ENCODE measurements at places on chromosomes 7 and 10.

DNA sequence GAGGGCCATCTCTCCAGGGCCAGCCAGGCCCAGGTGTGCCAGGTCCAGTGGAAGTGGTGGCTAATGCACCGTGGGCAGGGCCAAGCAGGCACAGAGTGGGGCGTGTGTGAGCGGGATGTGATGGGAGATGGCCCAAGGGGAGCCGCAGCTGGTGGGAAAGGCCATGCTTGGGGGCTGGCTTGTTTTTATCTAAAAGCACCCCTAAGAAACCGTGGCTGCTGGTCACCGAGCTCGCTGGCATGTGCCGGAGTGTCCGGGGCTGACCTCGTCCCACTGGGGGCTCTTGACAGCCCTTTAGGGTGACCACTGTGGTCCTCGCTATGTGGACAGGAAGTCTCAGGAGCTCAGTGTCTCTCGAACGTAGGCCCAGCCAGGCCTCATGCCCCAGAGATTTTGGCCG lies 582.4 kb upstream of the FOXK1 start:
- no peak for DNase-seq

GRCh38 chr7:91526404-91526803 lies 262.2 kb downstream of the FZD1 start:
- DNase-seq, result no peak

DNA sequence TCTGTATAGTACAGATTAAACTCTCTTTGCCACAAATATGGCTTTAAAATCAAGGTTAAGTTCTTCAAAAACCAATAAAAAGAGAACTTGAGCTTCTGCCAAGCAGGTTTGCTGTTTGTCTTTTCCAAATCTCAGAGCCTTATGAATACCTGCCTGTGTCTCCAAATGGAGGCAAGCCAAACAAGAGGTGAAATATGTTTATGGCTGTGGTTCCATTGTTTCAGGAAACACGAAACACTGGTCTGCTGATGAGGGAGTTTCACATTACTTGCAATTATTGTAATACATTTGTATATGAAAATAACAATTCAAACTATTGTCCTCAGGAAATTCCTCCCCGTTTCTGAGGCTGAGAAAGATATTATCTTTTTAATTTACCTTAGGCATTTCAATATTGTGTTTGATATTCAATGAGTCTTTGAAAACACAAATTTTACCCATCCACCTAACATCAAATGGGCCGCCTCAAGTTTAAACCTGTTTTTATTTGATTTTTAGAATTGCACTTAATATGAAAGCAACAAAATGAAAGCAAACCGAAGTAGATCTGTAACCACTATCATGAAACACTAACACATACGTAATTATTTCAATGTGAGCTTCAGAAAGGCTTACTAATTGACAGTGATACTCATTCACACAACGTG lies 359.3 kb downstream of the HGF start:
- peak; percentile 55 for DNase-seq

GRCh38 chr10:127228195-127228787 lies 31.9 kb upstream of the INSYN2A start:
- DNase-seq, result no peak

DNA sequence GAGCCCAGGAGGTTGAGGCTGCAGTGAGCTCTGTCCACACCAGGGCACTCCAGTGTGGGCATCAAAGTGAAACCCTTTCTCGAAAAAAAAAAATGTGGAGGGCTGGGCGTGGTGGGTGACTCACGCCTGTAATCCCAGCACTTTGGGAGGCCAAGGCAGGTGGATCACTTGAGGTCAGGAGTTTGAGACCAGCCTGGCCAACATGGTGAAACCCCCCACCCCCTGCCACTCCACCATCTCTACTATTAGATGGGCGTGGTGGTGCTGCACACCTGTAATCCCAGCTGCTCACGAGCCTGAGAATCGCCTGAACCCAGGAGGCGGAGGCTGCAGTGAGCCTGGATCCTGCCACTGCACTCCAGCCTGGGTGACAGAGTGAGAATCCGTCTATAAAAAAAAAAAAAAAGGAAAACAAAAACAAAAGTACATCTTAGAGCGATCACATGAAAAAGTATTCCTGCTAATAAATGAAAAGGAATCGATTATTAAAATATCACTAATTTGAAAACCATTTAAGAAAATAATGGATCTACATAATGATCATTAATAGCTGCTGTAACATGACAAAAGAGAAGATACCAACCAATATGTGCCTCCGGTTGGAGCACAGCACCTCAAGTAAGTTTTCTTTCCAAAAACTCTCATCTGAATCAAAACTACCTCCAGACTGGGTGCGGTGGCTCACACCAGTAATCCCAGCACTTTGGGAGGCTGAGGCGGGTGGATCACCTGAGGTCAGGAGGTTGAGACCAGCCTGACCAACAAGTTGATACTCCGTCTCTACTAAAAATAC lies 4.9 kb downstream of the HNRNPF start:
- DNase-seq, result peak; percentile 21

DNA sequence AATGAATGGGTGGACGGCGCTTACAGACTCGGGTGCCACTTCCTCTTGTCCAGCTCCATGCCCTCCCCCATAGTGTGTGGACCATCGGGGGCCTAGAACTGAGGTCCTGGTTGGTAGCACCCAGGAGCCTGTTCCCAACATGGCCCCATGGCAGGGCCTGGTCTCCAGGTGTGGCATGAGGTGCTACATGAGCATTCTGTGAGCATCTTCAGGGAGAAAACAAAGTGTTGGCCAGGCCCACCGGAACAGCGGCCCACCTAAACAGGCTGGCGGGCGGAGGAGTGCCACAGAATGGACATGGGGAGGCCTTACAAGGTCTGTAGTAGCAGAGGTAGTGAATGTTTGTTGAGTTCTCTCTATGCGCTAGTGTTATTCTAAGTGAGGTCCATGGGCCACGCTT lies 76.9 kb downstream of the PARP12 start:
- DNase-seq, result no peak

- DNase-seq, result no peak
Observed at GRCh38 chr10:79001082-79001885, 67.5 kb upstream of the ZMIZ1 start.

DNA sequence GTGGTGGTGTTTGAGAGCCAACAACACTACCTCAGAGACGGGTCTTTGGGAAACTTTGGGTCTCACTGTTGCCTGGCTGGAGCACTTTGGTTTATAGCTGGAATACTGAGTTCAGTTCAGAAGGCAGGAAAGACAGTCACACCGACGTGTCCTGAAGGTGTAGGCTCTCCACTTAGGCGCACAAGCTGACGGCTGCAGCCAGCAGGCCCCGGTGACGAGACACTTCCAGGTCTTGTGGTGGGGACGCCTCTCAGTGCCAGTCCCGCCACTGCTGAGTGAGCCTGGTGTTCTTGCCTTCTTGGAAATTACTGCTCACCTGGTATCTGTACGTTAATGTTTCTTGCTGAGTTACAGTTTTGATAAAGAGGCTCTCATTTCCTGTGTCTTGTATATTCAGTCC lies 74.0 kb downstream of the WDR37 start:
- no peak for DNase-seq

GRCh38 chr7:83791737-83792136 lies 142.8 kb upstream of the SEMA3E start:
- no peak for DNase-seq

DNA sequence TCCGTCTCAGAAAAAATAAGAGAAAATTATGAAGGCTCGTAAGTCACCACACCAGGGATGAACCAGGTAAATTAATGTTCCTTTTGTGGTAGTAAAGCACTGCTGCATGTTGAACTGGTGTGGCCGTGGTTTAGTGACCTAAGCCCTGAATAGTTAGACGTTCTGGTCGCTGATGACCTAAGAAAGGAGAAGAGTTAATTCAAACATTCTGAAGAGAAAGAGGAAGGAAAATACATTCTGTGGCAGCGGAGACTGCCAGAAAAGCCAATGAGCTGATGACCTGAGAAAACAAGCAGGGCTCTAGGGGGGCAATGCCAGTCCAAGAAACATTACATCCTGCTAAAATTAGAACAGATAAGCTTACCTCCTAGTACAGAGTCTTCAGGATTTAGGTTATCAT lies 17.5 kb downstream of the DNAJC9 start:
- DNase-seq, result no peak

DNA sequence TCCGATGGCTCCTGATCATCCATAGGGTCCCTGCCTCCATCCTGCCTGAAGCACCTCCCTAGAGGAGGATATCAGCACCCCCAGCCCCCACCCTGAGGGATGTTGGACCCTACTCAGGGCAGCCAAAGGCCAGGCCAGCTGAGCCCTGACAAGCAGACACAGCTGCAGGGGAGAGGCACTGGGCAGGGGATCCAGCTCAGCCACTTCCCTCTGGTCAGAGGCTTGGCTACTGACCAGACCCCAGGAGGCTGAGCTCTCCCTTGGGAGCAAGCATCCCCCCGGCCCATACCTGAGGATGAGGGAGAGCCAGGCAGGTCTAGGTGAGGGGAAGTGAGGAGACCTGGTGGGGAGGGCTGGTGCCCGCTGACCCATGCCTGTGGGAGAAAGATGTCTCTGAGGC lies 6.6 kb downstream of the LDB3 start:
- no peak for DNase-seq

- DNase-seq, result no peak
Observed at GRCh38 chr7:96497567-96497966, 175.7 kb upstream of the SLC25A13 start.

DNA sequence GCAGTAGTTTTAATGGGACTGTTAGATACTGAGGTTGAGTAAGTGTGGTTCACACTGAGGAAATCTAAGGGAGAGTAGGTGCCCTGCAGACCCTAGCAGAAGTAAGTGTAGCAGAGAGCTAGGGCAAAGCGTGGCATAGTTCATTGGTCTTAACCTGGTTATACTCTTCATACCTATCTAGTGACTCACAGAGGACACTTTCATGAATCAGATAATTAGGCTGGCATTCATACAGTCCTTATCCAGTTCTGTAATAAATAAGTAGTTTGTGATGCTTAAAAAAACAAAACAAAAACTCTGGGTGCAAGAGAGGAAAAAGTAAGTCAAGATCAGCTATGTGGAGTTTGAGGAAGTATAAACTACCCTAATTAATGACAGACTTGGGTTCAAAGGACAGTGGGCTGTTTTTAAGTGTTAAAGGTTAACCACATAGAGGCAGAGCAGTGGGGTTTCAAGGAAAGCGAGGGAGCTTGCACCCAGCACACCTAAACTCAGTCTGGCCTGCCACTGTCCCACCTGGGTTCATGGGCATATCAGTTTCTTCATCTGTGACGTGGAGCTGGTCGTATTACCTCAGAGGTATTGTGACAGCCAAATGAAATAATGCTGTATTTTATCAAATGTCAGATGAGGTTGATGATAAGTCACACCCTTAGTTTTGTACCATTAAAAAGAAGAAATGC lies 27.1 kb downstream of the LMTK2 start:
- DNase-seq, result no peak

DNA sequence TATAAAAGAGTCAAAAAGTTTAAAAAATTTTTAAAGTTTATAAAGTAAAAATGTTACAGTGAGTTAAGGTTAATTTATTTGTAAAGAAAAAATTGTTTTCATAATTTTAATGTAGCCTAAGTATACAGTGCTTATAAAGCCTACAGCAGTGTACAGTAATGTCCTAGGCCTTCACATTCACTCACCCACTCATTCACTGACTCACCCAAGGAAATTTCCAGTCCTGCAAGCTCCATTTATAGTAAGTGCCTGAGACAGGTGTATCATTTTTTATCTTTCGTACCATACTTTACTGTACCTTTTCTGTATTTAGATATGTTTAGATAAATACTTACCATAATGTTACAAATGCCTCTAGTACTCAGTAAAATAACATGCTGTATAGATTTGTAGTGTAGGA lies 269.7 kb upstream of the PHF14 start:
- DNase-seq, result no peak

DNA sequence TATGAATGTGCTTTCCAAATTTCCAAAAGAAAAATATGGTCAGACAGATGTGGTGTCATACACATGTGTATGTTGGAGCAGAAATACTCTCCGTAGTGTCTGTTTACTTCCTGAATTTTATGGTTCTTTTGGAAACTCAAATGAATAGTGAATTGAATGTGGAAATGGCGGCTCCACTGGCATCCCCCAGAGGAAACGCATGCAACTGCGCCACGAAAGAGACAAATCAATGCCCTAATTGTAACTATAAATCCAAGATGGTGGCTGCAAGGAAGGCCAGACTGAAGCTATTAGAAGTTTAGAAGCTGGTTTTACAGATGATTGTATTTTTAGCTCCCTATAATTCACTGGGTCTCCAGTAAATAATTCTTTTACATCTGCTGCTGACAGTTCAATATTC lies 246.7 kb downstream of the FGFR2 start:
- no peak for DNase-seq

GRCh38 chr10:8665322-8665721 lies 610.8 kb downstream of the GATA3 start:
- no peak for DNase-seq

Data from MM.1S (cell line).